NCI-H187 treated with DMSO at 0.1 percent for 48 hours (cell line): ENCODE measurements at places on chromosomes 13 and 19.

- DNase-seq: peak; percentile 73
These were observed 53.6 kb upstream of the ZNF254 start for GRCh38 chr19:24033301-24033962.

DNA sequence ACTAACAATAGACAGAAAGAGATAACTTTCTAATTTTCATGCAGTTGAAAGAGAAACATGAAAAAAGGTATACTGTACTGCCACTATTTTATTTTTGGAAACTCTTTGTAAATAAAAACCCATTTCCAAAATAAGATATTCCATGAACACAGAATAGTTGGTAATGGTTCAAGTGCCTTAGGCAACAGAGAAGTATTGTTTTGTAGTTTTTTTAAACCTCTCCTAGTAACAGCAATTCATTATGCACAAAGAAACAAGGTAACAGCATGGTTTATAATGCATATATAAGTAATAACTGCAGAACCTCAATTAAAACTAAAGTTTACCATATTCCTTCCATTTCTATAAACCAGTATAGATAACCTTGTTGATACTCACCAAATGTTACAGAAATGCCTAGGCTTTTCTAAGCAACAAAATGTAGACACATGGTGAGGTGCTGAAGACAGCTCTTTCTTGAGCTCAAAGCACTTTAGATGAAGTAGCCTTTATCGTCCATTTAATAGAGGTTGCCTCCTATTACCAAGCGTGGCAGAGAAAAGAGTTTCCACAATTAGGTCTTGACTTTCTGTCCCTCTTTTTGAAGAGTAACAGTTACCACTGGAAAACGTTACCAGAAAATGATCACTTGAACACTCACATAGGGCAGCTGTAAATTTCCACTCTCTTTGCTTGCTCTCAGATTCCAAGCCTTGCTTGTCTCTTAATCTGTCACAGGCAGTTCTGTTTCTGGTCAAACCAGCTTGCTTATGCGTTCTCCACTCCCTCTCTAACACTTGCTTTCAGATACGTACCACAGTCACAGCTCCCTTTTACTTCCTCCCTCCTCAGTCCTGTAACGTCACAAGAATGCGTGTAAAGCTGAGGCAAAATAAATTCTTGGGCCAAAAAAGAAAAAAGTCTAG is 42.9 kb downstream of the CAB39L start:
- DNase-seq: no peak

DNA sequence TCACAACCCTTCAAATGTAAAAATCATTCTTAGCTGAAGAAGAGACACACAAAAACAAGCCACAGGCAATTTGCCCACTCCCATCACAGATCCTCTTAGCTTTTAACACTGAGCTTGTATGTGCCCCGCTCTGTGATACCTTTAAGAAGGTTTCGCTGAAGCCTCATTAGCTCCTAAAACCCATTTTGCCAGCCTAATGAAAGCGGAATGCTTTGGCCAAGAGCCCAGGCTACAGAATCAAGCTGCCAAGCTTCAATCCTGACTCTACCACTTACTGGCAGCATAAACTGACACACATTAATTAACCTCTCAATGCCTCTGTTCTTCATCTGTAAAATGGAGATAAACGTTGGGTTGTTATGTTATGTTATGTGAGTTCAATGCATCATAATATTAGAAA is 10.5 kb downstream of the ZNF112 start:
- DNase-seq: no peak

- DNase-seq: peak; percentile 97
These were observed at the start of gene CPT1C for GRCh38 chr19:49690656-49691242. Gene CPT1C, plus strand, starts transcription at chr19:49691116. Its CDS starts 1,137 bp downstream, at chr19:49692253.

DNA sequence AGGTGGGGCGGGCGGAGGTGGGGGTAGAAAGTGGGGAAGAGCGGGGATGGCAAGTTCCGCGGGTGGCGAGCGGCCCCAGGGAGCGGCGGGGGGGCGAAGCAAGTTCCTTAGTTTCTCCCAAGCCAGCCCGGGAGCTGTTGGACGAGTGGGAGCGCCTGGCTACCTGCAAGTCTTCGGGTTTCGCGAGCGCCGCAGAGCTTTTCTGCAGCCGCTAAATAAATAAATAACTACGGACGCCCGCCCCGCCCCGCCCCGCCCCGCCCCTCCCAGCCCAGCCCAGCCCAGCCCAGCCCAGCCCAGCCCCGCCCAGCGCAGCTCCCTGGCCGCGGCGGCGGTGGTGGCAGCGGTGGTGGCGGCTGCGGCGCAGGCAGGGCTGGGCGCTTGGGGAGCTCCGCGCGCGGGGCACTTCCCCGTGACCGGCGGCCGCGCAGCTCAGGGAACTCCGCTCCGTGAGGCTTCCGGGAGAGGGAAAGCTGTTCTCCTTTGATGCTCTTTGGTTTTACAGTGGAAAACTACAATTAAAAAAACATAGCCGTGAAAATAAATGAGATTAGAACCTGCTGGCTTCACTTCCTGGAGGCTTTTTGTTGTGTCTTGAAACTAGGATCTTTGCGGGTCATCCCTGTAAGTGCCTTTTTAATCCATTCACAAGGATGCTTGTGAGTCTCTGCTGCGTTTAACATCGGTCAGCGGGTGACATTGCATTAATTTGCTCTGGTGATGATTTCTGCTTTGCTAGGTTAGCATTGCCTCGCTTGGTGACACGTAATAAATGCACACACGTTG is at the start of gene UBE2L5:
Gene UBE2L5, plus strand, starts transcription at position 440 of the 786 bp plus-strand sequence. CDS start 5,498 bp downstream, outside the sequence.
- DNase-seq: no peak

DNA sequence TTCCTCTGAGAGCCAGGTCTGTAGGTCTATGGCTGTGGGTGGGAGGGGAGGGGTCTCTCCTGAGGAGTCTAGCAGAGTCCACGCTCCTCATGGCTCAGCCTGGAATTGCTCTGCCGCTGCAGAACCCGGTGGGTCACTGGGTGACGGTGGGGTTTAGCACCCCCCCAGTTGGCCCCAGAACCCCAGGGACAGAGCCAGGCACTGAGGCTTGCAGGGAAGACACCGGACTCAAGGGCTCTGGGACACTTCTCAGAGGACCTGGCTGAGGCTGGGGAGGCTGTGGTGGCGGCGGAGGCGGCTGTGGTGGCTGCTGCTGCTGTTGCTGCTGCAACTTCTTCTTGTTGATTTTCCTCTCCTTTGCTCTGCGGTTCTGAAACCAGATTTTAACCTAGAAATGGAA is 6.1 kb downstream of the CDX2 start:
- no peak for DNase-seq

GRCh38 chr19:7595466-7596133 is at the start of gene CAMSAP3:
Gene CAMSAP3, plus strand, starts transcription at chr19:7595863. Its CDS starts 140 bp downstream, at chr19:7596003.
- no peak for DNase-seq

- no peak for DNase-seq
These were observed at the start of gene ZNF296 for GRCh38 chr19:45076029-45076850. Gene ZNF296, minus strand, starts transcription at chr19:45076478. Its CDS starts 105 bp downstream, at chr19:45076373.

DNA sequence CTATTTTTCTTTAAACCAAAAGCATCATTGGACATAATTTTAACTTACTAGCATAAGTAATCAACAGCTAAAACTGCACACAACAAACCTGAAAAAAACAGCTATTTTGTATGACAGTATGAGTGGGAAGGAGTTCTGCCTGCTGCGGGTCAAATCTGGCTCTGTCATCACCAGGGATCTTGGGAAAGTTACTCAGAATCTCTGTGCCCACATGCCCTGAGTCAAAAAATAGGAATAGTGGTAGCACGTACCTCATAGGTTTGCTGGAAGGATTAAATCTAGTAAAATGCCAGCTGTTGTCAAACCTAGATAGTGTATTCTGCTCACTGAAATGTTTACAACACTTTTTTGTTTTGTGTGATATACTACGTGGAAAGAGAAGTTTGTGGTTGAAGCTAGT is 1.1 kb downstream of the CLN5 start:
- no peak for DNase-seq

- no peak for DNase-seq
These were observed 44.2 kb downstream of the CHST8 start for GRCh38 chr19:33665776-33666595.

GRCh38 chr19:45322744-45323281 is at the start of gene CKM:
Gene CKM, minus strand, starts transcription at chr19:45322875. Its CDS starts 3,162 bp downstream, at chr19:45319713.
- no peak for DNase-seq

DNA sequence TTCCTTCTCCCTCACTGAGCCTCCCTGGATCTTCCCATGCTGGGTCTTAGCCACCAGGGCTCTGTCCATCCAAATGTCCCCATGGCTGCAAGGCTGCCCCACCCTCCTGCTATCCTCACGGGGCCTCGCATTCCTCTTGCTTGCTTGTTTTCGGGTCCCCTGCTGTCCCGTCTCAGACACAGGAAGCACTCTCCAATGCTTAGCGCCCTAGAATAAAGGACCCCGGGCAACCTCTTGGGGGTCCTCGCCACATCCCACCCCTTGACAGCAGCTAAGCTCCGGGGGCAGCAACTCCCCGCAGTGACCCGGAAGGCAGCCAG is 23.7 kb downstream of the SH3GL1 start:
- DNase-seq: no peak

GRCh38 chr13:68380041-68380973 is 1150.2 kb upstream of the PCDH9 start:
- no peak for DNase-seq

- no peak for DNase-seq
These were observed 185.4 kb downstream of the KDM4B start for GRCh38 chr19:5154129-5154798.

DNA sequence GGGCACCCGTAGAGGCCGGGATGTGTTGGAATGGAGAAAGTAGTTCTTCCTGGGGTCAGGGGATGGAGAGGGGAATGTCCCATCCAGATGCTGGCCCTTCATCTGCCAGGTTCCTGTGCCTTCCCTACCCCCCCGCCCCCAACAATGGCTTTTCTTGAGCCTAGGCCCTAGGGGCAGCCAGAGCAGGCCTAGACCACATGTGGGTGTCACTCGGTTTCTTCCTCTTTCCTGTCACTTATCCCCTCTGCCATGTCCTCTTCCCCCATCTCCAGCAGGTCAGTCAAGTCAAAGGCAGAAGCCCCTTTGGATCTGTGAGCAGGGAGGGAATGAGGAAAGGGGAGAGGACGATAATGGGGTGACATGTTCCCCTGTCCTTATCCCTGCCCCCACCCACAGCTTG is 36.4 kb downstream of the LYL1 start:
- DNase-seq: no peak

DNA sequence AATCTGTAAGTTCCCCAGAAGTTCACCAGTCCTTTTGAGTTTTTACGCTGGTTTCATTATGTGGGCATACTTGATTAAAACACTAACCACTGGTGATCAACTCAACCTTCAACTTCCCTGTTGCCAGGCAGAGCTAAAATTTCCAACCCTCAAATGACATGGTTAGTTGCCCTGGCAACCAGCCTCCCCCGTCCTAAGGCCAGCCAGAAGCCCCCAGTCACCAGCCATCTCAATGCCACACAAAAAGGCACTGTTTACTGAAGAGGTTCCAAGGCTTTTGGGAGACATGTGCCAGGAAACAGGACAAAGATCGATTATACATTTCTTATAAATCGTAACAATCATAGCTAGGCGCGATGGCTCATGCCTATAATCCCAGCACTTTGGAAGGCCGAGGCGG is 1.6 kb downstream of the ZNF649 start:
- no peak for DNase-seq

- DNase-seq: no peak
These were observed 673 bp downstream of the SPATA13 start for GRCh38 chr13:24161010-24161775.

- no peak for DNase-seq
These were observed 539 bp downstream of the PLD3 start for GRCh38 chr19:40348961-40349507.

- DNase-seq: no peak
These were observed 4.9 kb upstream of the N4BP2L1 start for GRCh38 chr13:32432856-32433255.

DNA sequence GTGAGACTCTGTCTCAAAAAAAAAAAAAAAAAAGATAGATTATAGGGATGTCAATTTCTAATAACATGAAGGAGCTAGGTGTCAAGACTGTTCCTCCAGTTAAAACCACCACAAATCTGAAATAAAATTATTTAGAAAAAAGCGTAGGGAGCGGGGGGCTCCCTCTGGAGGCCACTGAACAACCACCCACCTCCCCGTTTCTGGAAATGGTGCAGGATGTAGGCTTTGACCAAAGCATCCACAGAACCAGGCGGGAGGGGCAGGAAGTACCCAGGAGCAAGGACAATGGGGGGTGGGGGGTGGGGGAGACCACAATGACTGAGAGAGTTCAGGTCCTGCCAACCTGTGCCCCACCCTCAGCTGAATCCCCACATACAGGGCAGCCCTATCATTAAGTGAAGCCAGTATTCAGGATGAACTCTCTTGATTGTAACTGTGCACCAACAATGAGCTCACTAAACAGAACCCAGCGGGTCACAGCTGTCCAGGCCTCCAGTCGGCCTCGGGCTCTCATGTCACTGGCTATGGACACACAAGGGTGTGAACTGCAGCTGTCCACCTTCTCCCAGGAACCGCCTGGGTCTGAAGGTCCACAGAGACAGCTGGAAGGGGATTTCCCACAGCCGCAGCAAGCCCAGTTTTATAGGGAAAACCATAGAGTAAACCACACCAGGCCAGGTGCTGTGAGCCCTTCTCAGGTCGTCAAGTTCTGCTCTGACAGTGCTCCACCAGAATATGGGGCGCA is 6.6 kb downstream of the ZSCAN18 start:
- no peak for DNase-seq

GRCh38 chr19:58582985-58583384 is 9.8 kb upstream of the MZF1 start:
- no peak for DNase-seq

GRCh38 chr19:41480336-41480735 is 37.4 kb downstream of the ERICH4 start:
- DNase-seq: no peak

- DNase-seq: no peak
These were observed 20.3 kb downstream of the LGALS16 start for GRCh38 chr19:39676004-39676403.

- no peak for DNase-seq
These were observed 7.2 kb downstream of the TFDP1 start for GRCh38 chr13:113591750-113592149.

- DNase-seq: no peak
These were observed 1.1 kb upstream of the PPP1R12C start for GRCh38 chr19:55118401-55118991.

GRCh38 chr19:37655689-37656371 is 565 bp upstream of the ZFP30 start:
- DNase-seq: peak; percentile 68

- DNase-seq: no peak
These were observed 34.5 kb downstream of the UFM1 start for GRCh38 chr13:38384171-38384570.

GRCh38 chr13:40394304-40394985 is 272.0 kb downstream of the FOXO1 start:
- no peak for DNase-seq

GRCh38 chr19:45191375-45191774 is 12.8 kb downstream of the BLOC1S3 start:
- no peak for DNase-seq

GRCh38 chr13:47457626-47458025 is 543.4 kb downstream of the SUCLA2 start:
- no peak for DNase-seq

DNA sequence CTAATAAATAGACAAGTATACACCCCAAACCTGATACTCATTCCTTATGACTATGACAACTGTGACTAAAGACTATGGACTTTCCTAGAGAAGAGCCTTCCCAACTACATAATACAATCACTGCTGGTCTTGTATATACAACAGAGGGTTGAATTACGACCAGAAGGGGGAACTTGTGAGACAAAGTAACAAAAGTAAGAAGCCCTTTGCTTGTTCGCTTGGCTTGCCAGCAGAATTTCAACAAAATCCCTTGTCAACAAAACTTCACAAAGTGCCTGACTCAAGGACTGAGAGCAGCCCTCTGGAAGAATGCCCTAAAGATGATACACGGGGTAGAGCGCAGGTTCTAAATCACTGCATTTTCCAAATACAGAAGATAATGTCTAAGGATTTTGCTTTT is 99.4 kb downstream of the WASF3 start:
- DNase-seq: no peak

- no peak for DNase-seq
These were observed 94.6 kb upstream of the DIAPH3 start for GRCh38 chr13:60258349-60258748.
